Pulmonary artery endothelial cell (primary cell): ENCODE measurements at places on chromosomes 4 and X. TPM values are rescaled to one million over a fixed set of nuclear protein-coding genes. Genes with fewer than 3 reads are reported as not detected.

CORIN gene
- 0.07 and 0.56 TPM in 2 replicates for total RNA-seq

ACOX3 gene
- total RNA-seq: 26.3 and 29.9 TPM in 2 replicates

SHOX gene
- total RNA-seq: not detected in 2 replicates

MAGEA1 gene
- 0.07 TPM in 1 of 2 replicates, not detected in the other for total RNA-seq

RBM46 gene
- not detected in 2 replicates for total RNA-seq

AADAT gene
- total RNA-seq: 0.07 and 0.18 TPM in 2 replicates
